ENCODE measurements at places on chromosomes 16 and 17. TPM values are rescaled to one million over a fixed set of nuclear protein-coding genes. Genes with fewer than 3 reads are reported as not detected.
A peak's percentile ranks its signal among the peaks of the same experiment; 100 is the strongest.

- no peak for DNase-seq
Measured at GRCh38 chr16:87736008-87736382, 29.8 kb downstream of the KLHDC4 start.

- peak; percentile 36 for DNase-seq
Measured at GRCh38 chr17:64008830-64009229, 10.7 kb downstream of the PRR29 start.

Gene MMP28
- total RNA-seq: 3.6 TPM

Gene USH1G
- total RNA-seq: not detected

DNA sequence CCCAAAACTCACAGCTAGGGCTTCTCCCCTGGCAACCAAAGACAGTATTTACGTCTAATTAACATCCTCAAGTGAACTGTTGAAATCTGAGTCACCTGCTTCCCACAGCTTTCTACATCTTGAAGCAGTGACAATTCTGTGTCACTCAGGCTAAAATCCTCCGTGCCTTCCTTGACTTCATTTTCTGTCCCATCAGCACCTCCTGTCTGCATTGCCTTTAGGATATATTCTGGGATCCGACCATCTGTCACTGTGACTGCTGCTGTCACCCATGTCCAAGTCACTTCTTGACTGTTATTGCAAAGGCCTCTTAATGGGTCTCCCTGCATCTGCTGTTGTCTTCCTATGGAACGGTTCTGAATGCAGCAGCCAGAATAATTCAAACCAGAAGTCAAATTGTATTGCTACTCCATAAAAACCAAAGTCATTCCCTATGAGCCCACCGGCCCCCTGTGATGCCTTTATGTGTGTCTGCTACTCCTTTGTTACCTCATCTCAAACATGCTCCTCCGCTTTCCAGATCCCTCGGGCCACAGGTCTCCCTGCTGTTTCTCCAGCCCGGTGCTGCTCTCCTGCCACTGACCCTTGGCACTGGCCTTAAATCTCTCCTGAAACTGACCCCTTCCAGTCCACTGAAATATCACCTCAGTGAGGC, 56.9 kb downstream of the WWP2 start:
- no peak for DNase-seq

DNA sequence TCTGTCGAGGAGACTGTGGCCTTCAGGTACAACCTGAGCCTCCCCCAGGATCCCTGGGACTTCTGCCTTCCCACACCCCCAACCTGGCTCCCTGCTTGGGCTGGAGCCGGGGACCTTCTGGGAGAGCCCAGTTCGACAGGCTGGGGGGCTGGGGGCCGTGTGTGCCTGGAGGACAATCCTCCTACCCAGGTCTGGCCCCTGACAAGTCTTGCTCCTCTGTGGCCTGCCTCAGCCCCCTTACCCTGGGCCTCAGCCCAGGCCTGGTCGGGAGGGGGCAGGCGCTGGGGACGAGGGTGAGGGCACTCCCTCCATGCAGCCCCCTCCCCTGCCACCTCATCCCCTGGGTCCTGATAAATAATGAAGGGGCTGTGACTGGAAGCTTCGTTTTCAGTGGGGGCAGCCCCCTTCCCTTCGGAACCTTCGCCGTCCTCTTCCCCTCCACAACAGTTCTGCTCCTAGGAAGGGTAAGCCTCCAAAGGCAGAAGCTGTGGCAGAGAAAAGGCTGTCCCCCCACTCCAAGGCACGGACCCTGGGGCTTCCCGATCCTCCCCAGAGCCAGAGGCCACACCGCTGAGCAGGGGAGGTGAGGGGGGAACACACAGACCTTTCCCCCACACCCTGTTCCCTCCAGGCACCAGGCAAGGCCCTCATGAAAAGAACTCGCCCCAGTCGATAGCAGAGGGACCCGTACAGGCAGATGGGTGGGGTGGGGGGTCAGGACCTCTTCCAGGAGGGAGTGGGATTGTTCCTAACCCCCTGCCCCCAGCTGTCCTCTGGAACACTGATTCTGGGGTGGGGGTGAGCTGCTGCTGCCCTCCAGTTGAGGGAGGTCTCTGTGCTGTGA, 5.0 kb upstream of the BAHCC1 start:
- DNase-seq: no peak
